ENCODE measurements at places on chromosomes 2 and 18.

DNA sequence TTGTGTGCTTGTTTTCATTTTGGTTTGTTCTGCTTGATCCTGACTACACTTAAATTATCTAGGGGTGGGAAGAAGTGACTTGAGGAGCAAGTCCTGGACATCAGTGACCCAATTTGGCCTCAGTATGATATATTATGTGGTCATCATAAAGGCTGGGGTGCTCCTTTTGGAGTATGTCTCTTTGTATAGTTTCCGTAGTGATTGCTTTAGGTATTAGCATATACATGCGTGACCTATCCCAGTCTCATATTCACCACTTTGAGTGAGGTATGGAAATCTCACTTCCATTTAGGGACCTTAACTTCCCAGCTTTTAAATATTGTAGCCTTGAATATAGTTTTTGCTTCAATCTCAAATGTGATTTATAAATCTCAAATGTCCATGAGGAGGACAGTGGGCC lies 241.0 kb downstream of the PTGR3 start:
- no peak for DNase-seq

DNA sequence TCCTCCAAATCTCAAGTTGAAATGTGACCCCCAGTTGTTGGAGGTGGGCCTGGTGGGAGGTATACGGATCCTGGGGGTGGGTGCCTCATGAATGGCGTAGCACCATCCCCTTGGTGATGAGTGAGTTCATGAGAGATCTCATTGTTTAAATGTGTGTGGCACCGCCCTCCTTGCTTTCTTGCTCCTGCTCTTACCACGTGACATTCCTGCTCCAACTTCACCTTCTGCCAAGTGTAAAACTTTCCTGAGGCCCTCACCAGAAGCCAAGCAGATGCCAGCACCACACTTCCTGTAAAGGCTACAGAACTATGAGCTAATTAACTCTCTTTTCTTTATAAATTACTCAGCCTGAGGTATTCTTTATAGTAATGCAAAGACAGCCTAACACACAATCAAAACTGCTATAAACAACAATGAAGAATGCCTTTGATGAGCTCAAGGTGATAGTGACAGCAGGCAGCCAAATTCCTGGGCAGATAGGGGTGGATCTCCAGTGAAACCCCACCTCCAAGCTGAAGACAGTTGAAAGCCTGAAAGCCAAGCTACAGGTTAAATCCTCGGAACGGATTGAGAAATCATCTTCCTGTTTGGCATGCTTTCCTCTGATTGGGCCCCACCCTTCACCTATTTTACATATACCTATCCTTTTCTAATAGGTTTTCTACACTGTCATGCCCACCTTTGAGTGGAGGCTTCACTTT lies 26.9 kb downstream of the MCEE start:
- no peak for DNase-seq

DNA sequence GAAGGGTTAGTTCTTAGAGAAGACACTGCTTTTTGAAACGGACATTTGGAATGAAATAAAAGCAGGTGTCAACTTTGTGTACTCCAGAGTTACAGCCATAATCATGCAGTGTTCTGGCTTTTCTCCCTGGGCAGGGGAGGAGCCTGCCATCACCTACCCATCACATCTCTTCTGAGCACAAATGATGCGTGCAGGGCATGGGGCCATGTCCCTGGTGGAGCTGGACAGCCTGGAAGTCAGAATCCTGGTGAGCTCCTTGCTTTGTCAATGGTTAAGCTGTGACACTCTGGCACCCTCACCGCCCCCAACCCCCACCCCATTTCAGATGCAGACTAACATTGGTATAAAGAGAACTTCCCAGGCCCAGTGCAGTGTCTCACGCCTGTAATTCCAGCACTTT lies 53.1 kb downstream of the PDCL3 start:
- no peak for DNase-seq

GRCh38 chr2:239290618-239291474 lies 110.0 kb downstream of the HDAC4 start:
- no peak for DNase-seq

DNA sequence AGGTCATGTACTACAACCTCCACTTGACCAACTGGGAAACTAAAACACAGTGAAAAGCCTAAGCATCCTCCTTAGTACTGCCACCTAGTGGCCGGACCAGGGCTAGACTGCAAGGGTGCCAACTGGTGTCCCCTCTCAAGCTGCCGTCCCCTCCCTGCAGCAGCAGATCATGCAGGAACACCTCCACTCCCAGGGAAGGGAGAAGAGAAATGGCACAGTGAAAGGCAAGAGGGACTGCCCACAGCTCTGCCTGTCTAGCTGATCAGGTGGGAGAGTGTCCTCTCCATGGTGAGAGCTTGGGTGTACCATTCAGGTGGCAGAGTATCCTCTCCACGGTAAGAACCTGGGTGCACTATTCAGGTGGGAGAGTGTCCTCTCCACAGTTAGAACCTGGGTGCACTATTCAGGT lies 78.1 kb downstream of the AAK1 start:
- peak; percentile 57 for DNase-seq

DNA sequence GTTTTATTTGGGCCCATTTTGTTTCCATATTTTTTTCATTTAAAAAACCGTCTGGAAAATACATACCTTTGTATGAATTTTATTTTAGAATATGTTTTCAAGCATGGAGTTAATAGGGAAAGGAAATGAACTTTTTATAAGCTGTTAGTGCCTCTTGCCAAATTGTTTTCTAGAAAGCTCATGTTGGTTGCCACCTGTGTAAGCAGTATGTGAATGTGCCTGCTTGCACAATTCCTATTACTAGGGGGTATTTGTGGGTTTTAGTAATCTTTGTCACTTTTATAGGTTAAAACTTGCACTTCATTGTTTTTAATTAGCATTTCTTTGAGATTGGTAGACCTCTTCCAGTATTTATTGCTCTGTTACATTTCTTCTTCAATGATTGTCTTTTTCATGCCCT lies 107.3 kb downstream of the TANC1 start:
- DNase-seq = no peak

GRCh38 chr2:26772064-26773001 lies 8.2 kb downstream of the SLC35F6 start:
- no peak for DNase-seq

- no peak for DNase-seq
Measured at GRCh38 chr2:135969655-135970387, 15.6 kb downstream of the DARS1 start.

DNA sequence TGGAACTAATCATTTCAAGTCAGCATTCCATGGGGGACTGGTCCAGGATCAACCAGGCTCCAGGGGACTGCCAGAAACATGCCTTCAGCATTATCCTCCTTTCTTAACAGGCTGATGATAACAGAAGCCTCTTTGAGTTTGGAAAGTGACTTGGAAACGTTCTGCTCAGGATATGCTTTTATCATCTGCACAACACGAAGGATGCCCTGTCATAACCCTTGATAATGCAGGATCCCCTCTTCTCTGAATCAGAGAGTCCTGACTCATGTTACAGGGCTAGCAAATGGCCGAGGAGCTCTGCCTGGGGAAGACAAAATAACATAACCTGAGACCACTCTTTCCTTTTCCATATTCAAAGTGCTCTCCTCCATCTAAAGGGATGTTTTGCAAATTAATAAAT lies 6.7 kb downstream of the SCYGR3 start:
- no peak for DNase-seq

GRCh38 chr18:1575084-1575483 lies 670.4 kb downstream of the ADCYAP1 start:
- no peak for DNase-seq

- DNase-seq = no peak
Measured at GRCh38 chr2:226220511-226220910, 579.1 kb downstream of the IRS1 start.

GRCh38 chr2:239339726-239340601 lies 60.9 kb downstream of the HDAC4 start:
- DNase-seq = no peak

DNA sequence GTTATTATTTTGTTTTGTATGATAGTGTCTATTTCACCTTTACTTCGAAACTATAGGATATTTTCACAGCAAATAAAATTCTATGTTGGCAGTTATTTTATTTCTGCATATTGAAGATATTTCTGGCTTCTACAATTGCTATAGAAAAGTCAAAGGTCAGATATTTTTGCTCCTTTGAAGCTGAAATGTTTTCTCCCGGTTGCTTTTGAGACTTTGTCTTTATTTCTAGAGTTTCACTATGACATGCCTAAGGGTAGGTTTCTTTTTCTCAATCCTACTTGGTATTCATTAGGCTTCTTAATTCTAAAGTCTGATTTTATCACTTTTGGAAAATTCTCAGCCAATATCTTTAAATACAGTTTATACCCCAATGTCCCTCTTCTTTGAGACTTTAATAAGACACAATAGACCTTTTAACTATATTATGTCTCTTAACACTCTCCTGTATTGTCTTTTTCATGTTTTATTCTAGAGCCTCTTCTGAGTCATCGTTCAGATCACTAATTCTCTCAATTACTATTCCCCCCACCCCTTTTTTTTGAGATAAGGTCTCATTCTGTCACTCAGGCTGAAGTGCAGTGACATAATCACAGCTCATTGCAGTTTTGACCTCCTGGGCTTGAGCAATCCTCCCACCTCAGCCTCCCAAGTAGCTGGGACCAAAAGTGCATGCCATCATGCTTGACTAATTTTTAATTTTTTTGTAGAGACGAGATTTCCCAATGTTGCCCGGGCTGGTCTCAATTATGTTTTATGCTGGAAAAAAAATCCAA lies 50.5 kb downstream of the USP37 start:
- DNase-seq = no peak

GRCh38 chr18:58996131-58996641 lies 131.5 kb downstream of the ZNF532 start:
- no peak for DNase-seq

GRCh38 chr2:241724259-241724974 lies 10.0 kb upstream of the D2HGDH start:
- no peak for DNase-seq

- no peak for DNase-seq
Measured at GRCh38 chr18:14944838-14945237, 196.9 kb downstream of the ANKRD30B start.

GRCh38 chr2:152466980-152467676 lies 132.2 kb downstream of the FMNL2 start:
- no peak for DNase-seq

DNA sequence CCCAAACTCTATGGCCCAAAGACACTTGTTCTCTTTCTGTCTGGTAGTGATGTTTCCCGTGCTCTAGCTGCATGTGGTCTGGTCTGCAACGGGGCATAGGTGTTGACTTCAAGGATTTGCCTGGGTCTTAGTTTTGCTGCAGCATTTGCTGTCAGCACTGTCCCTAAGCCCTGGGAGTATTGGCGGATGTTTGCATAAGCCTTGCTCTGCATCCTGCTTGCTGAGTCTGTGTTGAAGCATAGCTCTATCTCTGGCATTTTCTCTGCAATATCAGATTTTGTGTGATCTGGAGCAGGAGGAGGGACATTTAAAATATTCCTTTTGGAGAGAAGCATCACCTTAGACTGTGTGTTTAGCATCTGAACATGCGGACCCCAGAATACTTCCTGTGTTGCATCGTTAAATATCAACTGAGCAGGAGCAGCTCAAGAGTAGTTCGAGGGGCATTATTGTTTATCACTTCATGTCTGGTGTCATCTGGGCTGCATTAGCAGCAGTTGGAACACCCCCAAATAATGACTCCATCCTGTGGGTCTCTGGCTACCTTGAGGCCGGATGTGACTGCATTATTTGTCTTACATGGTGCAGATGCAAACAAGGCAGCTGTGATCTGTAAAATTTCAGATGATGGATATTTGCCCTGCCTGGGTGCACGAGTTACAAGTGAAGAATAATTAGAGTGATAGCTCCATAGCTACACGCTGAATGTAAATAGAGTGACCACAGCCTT lies 231.7 kb downstream of the TRIB2 start:
- no peak for DNase-seq

GRCh38 chr2:33111002-33111446 lies 164.3 kb downstream of the LTBP1 start:
- no peak for DNase-seq

DNA sequence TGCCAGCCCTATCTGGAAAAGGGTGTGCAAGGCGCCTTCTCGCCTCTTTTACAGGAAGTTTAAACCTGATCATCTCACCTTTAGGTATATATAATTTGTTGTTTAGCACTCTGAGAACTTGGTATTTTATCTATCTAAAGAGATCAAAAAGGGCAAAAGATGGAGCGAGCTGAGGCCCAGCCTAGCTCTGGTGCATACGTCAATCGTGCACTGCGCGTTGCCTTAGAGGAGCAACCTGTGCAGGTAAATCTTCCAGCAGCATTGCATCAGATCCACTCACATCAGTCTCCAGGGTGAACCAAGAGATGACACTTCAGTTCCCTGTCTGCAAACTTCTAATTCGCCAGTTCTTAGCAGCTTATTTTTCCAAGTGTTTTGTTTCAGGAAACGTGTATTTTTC lies 15.4 kb downstream of the BCL11A start:
- no peak for DNase-seq

DNA sequence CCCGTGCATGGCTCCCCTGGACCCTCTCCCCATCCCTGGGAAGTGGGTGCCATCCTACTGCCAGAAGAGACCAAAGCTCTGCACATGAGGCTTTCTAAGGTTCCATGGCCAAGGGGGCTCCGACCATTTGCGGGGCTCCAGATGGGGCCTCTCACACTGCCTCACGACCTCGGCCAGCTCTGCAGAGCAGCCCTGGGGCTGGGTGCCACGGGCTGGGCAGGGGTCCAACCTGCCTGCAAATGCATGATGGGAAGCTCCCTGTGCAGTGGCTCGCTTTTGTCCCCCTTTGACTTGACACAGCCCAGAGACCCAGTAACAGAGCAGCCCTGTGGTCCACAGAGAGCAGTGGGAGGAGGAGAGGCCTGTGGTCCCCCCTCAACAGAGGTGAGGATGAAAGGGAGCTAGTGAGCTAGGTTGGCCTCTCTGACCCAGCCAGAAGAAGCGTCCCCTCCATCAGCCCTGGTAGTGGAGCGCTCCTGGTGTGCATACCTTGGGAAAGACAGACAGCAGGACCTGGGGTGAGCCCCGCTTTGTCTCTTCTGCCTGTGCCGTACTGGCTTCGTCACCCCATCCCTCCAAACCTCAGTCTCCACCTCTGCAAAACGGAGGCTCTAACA lies 174.1 kb downstream of the DDX1 start:
- no peak for DNase-seq

DNA sequence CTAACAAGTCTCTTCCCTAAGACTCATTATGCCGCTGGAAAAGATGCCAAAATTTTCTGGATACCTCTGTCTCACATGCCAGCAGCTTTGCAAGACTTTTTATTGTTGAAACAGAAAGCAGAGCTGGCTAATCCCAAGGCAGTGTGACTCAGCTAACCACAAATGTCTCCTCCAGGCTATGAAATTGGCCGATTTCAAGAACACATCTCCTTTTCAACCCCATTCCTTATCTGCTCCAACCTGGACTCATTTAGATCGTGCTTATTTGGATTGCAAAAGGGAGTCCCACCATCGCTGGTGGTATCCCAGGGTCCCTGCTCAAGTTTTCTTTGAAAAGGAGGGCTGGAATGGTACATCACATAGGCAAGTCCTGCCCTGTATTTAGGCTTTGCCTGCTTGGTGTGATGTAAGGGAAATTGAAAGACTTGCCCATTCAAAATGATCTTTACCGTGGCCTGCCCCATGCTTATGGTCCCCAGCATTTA lies 26.3 kb downstream of the DHRS9 start:
- DNase-seq = no peak

DNA sequence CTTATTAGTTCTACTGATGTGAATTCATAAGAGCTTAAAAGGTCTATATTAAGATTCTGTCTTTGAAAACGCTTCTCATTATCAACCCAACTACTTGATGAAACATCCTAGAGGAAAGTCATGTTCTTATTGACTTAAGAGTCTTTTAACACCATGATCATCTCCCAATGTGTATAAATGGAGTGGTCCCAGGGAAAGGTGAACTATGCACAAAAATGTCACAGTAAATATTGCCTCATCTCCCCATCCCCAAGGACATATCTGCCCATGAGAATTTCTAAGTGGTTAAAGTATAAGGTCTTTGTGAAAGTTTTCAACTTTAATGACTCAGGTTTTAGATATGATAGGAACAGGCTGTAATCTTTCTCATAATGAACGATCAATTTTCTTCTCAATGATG lies 240.1 kb downstream of the IRS1 start:
- no peak for DNase-seq
